ENCODE measurements at places on chromosomes 4 and X.
A peak's percentile ranks its signal among the peaks of the same experiment; 100 is the strongest.

- DNase-seq: no peak
Measured at GRCh38 chr4:75325318-75325979, 188.8 kb downstream of the RCHY1 start.

- DNase-seq: no peak
Measured at GRCh38 chrX:77935886-77936285, 25.4 kb downstream of the ATP7A start.

- DNase-seq: no peak
Measured at GRCh38 chrX:17359500-17359899, 15.5 kb upstream of the NHS start.

DNA sequence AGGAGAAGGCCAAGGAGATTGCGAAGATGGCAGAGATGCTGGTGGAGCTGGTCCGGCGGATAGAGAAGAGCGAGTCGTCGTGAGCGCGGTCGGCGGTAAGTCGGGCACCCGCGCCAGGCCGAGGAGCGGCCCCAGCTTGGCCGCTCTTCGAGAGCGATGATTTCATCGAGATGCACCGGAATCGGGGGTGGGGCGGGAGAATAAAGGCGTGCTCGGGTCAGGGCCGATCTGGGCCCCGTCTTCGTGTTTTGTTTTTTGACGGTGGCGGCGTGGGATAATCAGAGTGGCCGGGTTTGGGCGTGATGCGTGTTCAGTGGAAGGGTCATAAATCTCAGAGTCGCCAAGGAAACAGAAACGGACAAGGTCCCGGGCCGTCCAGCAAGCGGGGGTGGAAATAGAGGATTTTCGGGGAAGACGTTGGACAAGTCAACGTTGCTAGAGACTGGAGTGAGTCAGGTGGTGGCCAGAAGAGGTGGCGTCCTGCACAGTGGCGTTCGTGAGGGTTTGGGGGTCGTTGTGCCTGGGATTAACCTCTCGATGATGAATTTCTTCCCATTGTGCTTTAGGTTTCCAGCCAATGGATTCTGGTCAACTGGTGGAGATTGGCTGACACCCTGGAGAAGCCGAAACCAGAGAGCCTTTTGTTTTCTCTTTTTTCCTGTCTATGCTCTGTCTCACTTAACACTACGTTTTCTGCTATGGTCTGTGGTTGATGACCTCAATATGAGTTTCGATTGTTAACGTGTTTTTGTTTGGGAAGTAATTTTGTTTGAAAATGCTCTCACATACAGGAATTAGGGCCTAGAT, 882 bp downstream of the MRFAP1 start:
- DNase-seq: peak; percentile 42

- no peak for DNase-seq
Measured at GRCh38 chr4:11805842-11806241, 377.1 kb upstream of the HS3ST1 start.

DNA sequence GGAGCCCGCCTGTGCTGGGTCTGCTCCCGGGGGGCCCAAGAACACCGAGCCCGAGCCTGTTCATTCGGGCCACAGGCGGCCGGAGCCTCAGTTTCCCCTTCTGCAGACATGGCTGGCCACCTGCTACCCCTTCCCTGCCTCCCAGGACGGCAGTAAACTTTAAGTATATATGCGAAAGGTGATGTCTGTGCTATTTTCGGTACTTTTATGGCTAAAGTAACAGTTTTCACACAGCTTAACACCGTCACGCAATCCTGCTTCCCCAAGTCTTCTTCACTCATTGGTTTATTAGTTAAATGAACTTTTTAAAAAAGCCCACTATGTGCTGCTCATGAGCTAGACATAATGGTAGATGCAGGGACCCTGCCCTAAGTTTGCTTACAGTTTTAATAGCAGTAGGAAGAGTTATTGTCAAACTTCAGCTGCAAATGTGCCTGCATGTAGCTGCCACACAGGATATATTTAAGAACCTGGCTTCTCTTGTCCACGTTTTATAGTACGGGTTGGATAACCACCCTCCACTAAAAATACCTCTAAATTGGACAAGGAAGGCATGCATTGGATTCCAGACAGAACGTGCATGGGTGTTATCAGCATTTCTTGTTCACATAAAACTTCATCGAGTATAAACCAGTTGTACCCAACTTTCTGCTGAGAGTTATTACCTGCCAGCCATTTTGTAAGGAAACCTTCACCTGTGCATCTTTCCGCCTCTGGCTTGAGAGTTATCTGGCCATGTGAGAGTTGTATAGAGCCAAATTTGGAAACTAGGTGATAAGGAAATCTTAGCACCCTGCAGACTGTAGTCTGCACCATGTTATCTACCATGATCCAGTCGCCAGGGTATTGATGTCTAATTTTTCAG, 741 bp downstream of the ANAPC4 start:
- DNase-seq: no peak

GRCh38 chr4:77104791-77105540, 29.2 kb upstream of the CCNI start:
- DNase-seq: no peak

DNA sequence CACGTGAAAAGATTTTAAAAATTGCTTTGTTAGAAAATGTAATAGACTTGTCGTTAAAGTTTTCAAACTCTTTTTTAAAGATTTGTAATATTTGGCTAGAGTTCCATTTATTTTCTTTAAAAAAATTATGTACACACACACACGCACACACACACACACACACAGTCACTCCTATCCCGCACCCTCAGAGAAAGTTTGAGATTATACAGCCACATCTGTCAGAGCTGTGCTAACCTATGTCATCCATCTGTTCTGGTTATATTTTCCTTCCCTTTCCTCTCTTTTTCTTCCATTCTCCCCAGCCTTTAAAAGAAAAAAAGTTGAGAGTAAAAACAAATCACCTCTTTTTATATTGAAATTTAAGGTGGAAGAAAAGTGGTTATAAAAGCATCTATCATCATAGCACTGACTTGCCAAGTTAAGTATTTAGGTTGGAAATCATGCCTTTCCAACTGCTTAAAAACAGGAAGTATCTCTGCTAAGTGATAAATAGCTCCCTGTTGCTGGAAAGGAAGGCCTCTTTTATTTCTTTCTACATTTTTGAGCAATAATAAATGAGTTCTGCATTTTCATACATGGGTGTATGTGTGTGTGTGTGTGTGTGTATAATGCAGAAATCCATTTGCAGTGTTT, 163.3 kb upstream of the SPRY1 start:
- no peak for DNase-seq

DNA sequence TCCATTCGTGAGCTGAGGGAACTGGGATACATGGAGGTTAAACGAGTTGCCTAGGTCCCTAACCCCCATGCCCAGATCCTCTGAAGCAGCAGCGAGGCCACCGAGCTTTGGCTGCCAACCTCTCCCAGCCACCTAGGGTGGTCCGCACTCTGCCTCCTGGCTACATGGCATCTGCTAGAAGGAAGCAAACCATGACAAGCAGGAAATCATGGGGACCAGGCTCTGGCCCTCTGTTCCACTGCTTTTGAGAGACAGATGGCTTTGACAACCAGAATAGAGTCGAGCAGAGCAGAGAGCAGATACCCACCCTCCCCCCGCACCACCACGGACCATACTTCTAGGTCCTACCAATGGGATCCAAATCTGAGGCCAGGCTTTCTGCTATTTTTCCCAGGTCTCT, 37.5 kb upstream of the NKRF start:
- DNase-seq: no peak

- no peak for DNase-seq
Measured at GRCh38 chr4:80566203-80566872, 230.8 kb downstream of the CFAP299 start.

DNA sequence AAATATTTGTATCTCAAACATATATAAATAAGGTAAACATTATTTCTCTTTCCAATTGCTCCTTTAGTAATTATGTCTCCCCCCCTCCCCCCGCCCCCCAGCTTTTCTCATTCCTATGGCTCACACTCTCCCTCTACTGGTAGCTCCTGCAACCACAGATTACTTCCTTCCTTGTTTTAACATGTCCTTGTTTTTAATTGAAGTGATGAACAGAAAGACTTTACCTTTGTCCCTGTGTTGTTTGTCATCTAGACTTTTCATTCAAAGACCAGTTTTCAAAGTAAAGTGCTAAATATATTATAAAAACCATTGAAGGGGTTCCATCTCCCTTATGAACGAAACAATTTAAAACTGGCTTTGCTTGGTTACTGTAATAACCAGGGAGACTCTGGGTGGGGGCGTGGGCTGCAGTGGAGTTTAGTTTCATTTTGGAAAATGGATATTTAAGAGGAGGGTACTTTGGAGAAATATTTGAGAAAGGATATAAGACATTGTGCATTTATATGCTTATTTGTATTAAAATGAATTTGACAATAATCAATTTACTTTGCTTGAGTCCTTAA, 352.9 kb downstream of the RAPGEF2 start:
- no peak for DNase-seq

GRCh38 chrX:85052636-85053343, 49.1 kb downstream of the APOOL start:
- DNase-seq: no peak

DNA sequence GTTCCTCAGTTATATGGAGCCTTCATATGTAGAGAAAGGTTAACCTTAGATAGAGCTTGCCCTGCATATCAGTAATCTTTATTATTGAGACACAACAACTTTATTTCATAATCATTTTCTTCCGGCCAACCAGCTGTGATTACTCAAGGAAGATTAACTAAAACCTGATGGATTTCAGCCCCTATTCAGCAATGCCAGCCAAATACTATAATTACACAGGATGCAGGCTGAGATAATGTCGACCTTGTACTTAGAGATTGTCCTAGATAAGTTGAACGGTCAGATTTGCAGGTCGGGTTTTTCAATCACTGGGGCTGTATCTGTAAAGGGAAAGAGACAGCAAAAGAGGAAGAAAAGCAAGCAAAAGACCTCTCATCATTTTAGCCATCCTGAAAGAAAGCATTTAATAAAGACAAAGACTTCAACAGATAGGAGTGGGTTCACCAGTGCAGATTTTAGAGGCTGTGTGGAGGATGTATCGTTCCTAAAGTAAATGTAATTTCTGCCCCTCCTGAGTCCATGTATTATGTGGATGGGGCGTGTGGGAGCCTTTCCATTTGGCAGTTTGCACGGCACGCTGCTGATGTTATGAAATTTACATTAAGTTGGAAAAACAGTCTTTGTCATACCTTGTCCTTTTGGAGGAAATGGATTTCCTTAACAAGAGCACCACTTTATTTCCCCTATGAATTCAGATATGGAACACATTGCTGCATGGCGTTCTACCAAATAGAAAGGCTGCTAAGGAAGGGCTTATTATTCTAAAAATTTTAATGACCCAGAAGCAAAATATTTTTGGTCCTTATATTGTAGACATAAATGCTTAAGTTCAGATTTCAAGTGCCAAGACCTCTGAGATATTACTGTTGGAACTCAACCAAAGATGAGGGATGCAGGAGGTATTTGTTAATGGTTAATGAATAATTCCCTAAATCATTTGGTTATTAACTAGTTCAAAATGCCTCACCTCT, 496.7 kb downstream of the SPRY1 start:
- DNase-seq: no peak

- no peak for DNase-seq
Measured at GRCh38 chr4:150098214-150098613, 20.0 kb downstream of the DCLK2 start.

DNA sequence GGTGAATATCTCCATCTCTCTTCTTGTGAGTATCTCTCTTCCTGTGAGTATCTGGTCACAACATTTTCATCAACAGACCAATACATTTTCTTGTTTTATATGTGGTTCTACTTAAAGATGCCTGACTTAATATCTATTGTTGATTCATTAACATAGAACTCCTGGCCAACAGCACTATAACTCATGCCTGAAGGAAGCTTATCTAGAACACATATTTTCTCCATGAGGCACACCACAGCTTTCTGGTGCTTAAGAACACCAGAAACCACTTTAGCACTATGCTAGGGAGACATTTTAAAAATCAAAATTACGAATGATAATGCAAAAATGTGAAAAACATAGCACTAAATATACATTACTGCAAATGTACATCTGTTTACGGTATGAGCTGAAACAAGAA, 190.4 kb downstream of the GABRB1 start:
- no peak for DNase-seq

DNA sequence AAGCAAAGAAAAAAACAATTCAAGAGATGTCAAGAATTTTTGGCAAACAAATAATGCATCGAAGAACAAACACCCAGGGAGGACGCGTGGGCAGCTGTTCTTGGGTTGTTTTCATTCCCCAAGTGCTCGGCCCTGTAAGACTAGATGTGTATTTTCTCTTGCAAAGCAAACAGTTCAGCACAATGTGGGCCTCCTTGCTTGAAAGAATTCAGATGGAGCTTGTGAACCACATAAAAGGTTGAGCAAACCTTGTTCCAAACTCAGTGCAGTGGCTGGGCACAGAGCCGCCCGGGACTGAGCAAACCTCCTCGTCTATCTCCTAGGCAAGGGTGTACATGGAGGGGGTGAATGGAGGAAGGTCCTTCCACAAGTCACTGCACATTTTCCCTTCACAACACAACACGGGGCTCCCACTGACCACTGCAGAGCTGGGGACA, 82.4 kb downstream of the HTRA3 start:
- no peak for DNase-seq

DNA sequence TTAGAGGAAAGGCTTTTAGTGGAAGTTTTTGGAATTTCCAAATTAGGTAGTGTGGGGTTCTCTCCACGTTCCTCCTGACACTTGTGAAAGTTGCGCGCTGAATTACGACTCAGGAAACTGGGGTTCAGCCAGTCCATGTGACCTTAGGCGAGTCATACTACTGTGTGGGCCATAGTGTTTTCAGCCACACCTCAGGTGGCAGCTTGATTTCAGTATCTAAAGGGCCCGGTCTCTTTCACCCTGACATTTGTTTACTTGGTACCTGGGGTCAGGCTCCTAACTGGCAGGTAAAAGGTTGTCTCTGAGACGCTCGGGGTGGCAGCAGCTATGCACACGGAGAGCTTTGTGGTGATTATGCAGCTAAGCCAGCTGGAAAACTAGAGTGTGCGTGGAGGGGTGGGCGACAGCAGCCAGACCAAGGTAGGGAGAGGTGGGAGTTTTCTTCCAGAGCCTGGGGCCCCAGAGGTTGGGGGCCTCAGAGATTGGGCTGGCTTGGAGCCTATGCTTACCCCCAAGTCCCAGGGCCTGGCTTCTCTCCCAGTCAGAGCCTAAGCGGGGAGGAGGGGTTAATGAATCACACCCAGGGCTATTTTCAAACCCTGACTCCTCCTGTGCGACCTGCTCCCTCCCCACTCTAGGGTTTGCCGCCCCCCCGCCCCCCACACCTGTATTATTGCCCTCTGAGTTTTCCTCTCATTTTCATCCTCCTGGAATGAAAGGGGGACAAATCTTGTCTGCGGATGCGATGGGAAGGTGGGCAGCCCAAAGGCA, 47.2 kb downstream of the STARD8 start:
- DNase-seq: no peak

- DNase-seq: no peak
Measured at GRCh38 chr4:134470544-134470943, 269.0 kb upstream of the PABPC4L start.

DNA sequence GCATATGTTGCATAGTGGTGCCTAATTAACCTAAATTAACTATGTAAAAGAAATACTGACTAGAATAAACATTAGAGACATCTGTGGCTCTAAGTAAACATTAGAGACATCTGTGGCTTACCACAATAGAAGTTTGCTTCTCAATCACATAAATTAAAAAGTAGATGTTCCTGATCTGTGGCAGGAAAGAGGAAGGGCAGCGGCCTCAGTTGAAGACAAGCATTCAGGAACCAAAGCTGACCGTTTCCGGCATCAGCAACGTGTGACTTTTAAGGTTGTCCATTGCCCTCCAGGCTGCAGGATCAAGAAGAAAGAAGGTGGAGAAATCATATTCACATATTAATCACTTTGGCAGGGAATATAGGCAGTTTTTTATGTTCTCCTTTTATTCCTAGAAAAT, 336.3 kb upstream of the TRAM1L1 start:
- no peak for DNase-seq

GRCh38 chr4:143273160-143273917, 63.3 kb upstream of the GAB1 start:
- DNase-seq: no peak
